Stimulated activated CD8-positive, alpha-beta memory T cell treated with anti-CD3 and anti-CD28 coated beads, Interleukin-15, amount 100 ng/mL, for 1 hour (primary cell): ENCODE measurements at places on chromosomes 11 and 22.

DNA sequence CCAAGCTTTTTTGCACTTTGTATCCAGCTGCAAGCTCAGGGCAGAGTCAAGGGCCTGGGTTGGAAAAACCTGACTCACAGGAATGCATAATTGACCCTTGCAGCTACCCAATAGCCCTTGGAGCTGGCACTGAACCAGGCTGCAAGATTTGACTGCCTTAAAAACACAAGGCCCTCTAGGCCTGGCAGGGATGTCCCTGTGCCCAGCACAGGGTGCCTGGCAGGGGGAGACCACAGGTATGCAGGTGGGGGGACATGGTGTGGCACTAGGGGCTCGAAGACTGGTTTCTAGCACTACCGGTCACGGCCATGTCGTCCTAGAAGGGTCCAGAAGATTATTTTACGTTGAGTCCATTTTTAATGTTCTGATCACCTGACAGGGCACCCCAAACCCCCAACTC, 30.2 kb downstream of the SBF1 start:
- no peak for DNase-seq

DNA sequence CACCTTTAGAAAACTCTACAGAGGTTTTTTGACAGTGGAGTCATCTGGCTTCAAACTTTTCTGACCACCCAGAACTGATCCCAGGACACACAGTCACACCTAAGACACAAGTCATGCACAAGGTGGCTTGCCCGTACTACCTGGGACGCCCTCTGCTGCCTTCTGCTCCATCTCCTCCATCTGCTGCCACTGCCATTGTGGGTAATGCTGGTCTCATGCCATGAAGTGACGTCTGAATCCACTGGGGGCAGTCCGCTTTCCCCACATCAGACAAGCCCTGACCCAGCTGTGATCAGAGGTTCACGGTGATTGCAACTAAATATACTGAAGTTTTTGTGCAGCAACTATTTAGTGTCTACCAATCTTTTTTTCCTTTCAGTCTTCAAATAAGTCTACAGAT, 5.4 kb upstream of the NDUFS8 start:
- DNase-seq: no peak

GRCh38 chr22:44023404-44024287, 456 bp upstream of the PARVB start:
- DNase-seq: no peak

DNA sequence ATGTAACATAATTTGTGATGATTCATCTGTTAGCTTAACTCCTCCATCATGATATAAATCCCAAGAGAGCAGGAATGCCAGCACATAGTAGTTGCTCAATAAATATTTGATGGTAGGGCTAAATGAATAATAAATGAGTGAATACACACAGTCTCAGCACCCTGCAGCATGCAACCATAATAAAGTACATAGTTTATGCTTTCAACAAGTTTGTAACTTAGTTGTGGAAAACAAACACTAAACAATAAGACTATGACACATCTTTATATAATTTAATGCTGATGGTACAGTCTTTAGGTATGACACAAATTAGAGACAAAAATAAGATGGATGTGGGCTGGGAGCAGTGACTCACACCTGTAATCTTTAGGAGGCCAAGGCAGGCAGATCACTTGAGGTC, 3.8 kb downstream of the ALKBH8 start:
- DNase-seq: no peak

GRCh38 chr22:17851759-17852158, 77.5 kb upstream of the BID start:
- no peak for DNase-seq

DNA sequence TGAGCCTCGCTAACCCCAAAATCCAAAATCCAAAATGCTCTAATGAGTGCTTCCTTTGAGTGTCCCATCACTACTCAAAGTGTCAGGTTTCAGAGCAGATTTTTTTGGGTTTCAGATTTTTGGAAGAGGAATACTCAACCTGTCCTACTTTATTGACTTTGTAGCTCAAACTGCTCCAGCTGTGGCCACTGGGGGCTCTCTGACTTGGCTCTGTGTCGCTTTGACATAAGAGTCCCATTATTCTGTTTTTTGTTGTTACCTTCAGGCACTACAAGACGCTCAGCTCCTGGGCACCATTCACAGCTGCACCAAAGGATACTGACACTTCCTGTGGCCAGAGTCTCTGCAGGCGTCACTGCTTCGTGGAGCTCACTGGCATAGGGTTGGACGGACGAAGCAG, 41.1 kb downstream of the PHF21B start:
- no peak for DNase-seq

DNA sequence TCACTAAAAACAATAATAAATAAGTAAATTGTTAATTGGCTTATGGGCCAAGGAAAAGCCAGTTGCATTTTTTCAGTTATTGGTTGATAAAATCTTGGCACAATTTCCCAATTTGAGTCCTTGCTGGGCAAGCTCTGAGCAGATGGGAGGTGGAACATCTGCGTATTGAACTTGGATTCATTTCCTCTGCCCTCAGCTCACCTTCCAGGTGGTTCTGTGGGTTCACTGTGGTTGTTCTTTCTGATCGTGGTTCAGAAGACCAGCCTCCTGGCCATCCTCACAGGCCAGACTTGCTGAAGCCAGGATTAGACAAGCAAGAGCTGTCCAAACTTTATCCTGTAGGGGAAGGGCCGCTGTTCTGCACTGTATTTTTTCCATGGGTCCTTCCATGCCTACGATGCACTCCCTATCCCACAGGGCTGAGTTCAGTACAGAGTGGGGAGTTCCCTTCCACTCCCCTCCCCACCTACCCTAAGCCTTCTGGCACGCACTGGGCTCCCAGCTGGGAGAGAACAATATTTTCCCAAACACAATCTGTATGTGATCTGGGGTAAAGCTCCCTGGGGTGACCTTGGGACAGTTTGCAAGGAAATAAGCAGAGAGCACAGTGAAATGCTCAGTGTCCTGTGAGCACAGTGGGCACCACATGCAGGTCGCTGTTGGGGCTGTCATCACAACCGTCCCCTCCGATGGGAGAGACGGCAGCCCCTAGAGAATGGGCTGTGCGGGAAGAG, 43.5 kb upstream of the TP53I11 start:
- DNase-seq: no peak

DNA sequence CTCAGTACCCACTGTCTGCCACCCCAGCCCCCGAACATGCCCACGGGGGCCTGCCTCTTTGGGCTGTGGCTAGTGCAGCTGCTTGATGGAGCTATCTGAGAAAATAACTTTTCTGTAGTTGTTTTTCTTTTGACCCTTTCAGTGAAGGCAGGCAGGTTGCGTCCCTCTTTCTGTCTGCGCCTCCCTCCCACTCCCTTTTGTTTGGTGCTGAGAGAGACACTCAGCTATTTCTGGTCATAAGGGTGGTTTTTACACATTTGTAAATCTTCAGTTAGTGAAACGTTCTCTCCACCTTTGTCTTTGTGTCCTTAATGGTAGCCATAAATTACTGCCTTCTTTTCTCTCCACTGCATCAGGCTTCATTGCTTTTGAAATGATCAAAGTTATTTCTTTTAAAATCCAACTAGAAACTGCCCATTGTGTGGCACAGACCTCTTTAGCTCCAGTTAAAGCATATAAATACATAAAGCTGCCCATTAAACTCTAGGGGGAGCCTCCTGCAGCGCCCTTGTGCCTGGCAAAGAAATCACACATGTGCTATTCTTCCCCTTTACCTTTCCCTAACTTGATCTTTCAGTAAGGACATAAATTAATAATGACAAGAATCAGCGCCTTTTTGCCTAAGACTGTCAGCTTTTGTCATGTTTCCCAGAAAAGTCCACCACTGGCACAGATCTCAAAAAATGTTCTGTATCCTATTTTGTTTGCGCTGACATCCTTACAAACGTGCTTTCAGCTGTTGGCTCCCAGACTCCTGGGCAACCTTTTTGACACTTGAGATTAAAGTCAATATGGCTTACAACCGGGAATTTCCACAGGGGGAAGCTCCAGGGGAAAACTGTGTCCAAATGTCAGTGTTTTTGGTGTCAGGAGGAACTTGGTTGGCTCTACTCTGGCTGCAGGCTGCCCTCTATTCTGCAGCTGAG, 1.7 kb upstream of the SCUBE2 start:
- no peak for DNase-seq

DNA sequence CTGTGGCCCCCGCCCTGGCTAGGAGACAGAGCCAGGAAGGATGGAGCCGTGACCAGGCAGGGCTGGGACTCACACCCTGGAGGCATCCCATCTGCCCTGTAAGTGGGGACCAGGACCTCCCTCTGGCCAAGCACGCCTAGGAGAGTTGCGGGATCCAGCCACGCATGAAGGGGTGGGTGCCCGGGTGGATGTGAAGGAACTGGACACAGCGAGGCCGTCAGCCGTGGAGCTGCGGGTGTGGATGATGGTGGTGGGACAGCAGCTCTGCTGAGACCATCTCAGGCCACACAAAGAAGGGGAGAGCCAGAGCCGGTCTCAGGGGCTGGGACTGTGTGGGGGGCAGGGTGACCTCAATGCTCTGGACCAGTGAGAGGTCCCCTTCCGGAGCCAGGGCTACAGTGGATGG, 746.4 kb downstream of the BRD1 start:
- no peak for DNase-seq

GRCh38 chr11:80280737-80281136, 839.9 kb upstream of the TENM4 start:
- DNase-seq: no peak

DNA sequence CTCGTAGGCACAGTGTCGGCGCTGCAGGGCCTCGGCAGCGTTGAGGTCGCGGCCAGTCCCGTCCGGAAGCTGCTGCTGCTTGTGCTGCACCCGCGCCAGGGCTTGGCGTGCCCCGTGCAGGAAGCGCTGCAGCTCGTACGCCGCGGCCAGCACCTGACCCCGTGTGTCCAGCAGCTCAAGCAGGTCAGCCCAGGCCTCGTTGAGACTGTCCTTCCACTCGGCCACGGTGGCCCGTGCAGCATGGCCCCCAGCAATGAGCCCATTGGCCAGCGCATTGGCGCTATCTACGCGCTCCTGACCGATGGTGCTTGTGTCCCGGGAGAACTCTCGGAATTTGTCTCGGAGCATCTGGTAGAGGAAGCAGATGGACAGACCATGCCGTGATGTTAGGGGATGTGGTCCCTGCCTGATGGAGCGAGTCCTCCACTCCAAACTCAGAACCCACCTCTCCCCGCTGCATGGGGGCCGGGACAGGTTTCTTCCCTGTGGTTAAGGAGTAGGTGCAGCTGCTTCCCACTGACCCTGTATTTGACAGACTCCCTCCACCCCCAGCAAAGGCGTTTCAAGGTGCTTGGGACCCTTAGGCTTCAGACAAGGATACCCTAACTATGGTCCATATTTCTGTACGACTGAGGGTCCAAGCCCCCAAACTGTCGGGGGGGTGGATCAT, 13.8 kb upstream of the RBM4B start:
- no peak for DNase-seq

DNA sequence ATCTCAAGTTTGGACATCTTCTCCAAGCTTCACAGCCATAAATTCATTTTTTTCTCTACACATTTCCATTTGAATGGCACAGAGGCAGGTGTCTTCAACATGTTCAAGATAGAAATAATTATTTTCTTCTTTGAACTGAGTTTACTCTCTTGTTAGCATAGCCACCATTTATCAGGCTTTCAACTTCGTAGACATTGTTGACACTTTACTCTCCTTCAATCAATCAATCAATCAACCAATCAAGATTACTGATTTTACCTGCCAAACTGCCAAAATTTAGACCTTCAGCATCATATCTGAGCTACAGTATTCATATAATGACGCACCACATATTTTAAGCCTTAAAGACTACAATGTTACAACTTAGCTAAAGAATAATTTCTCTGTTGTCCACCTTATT, 300.1 kb upstream of the LUZP2 start:
- no peak for DNase-seq

GRCh38 chr22:44765571-44766285, 13.4 kb downstream of the ARHGAP8 start:
- DNase-seq: no peak

DNA sequence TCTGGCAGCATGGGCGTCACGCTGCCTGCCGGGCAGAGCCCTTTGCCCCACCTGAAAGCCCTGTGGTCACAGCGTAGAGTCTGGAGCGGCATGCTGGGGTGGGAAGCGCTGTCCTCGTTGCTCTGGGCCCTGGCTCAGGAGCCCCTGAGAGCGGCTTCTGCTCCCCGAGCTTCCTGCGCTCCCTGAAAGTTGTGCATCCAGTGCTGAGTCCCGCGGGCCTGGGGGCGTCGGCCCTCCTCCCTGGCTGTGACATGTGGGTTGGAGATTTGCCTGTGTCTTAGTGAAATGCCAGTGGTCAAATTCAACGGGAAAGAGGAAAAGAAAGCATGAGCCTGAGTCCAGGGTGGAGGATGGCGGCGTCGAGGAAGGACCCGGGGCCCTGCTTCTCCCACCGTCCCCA, 1208.0 kb downstream of the BRD1 start:
- DNase-seq: no peak

DNA sequence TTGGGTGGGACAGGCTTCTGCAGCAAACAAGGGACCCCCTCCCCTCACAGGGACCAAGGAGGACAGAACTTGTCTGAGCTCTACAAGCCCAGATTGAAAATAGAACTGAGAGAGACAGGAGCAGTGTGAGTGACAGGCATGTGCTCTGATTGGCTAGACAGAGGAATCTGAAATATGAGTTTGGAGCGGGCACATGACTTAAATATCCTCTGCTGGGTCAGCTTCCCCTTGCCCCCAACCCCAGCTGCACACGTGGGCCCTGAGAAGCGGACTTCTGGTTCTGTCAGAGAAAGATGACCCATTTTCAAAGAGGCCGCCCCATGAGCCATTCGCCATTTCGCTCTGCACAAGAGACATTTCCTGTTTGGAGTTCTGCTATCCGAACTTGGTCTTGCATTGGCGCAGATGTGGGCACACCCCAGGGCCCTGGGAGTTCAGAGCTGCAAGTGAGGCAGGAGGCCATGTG, 5.3 kb downstream of the TUBA8 start:
- DNase-seq: no peak

- DNase-seq: peak; percentile 6
These were observed 1.0 kb upstream of the ZNF143 start for GRCh38 chr11:9459667-9460321.

DNA sequence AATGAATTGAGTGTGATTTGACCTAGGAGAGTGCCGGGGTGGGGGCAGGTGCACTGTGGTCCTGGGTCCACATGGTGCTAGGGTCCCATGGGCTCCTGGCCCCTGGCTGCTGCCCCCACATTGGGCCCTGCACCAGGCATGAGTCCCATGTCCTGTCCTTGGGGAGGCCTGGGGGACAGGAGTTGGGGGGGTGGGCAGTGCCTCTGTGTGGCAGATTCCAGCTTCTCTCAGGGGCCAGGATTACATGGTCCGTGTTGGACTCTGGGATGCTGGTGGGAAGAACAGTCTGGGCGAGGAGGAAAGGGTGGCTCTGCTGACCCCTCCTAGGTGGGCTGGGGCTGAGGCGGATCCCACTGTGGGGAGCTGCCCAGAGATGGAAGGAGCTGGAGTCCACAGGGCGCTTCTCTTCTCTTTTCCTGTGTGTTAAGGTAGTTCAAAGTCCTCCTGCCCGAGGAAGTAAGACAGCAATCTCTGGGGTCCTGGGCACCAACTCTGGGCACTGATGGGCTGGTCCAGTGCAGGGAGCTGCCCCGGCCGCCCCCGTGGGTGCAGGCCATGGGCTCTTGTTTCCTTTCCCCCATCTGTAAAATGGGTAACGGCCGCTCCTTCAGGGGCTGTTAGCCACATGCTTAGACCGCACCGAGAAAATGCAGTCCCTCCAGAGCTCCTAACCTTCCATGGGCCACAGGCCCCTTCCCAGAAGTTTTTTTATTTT, 19.8 kb downstream of the KCNQ1 start:
- DNase-seq: no peak
